ENCODE measurements at places on chromosomes 13 and 19.

- DNase-seq, result no peak
These were observed 63.7 kb upstream of the NPAS1 start for GRCh38 chr19:46955813-46956371.

DNA sequence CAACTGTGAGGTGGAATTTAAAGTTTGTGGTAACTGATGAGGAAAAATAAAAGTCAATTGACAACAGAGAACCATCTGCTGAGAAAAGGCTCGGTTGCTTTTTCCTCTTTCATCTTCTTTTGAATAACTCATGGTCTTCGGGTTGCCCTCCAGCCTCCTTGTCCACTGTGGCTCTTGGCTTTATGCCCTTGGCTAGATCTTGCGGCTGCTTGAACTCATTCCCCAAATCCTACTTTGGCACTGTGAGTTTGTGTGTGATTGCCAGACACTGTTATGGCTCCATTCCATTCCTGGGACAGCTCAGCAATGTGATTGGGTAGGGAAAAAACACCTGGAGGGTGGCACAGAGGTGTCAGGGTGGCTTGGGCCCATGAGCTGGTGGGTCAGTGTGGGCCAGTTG lies 387.4 kb downstream of the DLEU7 start:
- DNase-seq, result no peak

GRCh38 chr13:90717451-90717936 lies 630.0 kb upstream of the MIR17HG start:
- no peak for DNase-seq

DNA sequence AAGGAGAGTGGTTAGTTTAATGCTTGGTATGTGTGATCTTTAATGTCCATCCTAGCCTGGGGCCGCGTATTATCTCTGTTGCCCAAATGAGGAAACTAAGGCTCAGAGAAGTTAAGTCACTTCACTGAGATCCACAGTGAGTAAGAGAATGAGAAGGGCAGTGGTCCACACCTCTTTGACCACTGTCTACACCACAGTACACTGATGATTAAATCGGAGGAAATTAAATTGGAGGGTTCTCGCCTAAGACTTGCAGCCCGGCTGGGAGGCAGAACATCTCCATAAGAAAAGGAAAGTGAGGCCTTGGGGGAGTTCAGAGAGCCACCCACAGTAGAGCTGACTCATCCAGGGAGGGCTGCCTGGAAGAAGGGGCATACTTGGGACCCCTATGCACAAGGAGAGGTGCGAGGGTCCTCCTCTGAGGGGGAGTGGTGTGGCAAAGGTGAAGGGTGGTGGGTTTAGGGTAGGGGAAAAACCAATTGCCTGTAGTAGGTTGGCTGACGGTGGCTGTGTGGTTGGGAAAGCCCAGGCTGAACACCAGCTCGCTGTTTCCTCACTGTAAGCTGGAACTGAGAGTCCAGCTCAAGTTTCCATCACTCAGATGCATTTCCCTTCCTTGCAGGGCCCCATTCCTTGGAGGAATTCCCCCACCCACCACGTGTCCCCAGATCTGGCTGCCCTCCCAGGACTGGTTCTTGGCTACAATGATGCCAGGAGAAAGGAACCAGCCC lies 15.0 kb upstream of the DHRS12 start:
- peak; percentile 95 for DNase-seq

- no peak for DNase-seq
These were observed 22.3 kb downstream of the OR10H3 start for GRCh38 chr19:15759962-15760565.

- peak; percentile 54 for DNase-seq
These were observed 11.4 kb downstream of the ELF1 start for GRCh38 chr13:41007744-41008128.

DNA sequence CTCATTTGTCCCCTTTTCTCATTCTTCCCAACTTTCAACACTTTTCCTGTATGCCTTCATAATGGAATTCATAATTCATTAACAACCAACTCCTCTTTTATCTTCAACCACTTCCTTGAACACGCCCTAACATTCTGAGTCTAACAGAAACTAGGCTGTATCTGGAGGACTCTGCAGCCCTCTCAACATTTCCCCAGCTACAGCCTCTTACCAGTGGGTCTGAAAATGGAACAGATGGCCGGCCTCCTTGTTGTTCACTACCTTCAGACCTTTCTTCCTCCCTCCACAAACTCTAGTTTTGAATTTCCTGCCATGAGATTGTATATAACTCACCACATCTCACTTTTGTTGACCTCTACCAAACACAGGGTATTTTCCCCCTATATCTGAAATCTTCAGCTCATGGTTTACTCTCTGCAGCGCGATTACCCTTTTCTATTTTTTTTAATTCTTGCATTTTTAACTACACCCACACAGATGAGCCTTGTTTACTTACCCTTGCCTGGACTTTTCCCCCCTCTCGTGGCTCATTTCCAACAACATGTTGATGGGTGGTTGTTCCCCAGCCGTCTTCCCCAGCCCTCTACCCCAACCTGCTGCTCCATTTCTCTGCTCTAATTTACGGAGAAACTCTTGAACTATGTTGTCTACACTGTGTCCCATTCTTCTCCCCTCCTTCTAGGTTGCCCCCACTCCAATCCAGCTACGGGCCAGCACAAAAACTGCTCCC lies 846 bp downstream of the ZNF790 start:
- no peak for DNase-seq

DNA sequence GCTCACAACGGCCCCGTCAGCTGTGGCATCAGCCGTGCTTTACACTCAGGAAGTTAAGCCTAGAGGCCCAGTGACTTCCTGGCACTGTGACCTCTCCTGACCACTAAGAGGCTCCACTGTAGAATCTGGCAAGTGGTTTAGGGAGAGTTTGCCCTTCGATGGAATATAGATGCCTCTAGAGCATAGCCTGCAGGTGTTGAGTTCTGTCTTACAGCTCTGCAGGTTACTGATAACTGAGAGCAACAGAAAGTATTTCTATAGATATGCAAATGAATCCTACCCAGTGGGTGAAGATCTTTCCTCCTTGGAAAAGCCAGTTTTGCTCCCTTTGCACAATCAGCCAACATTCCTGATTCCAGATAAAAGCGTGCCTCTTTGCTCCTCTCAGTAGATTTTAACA lies 35.8 kb downstream of the ATP12A start:
- DNase-seq, result no peak

GRCh38 chr19:15112385-15112784 lies 5.2 kb downstream of the SYDE1 start:
- no peak for DNase-seq

DNA sequence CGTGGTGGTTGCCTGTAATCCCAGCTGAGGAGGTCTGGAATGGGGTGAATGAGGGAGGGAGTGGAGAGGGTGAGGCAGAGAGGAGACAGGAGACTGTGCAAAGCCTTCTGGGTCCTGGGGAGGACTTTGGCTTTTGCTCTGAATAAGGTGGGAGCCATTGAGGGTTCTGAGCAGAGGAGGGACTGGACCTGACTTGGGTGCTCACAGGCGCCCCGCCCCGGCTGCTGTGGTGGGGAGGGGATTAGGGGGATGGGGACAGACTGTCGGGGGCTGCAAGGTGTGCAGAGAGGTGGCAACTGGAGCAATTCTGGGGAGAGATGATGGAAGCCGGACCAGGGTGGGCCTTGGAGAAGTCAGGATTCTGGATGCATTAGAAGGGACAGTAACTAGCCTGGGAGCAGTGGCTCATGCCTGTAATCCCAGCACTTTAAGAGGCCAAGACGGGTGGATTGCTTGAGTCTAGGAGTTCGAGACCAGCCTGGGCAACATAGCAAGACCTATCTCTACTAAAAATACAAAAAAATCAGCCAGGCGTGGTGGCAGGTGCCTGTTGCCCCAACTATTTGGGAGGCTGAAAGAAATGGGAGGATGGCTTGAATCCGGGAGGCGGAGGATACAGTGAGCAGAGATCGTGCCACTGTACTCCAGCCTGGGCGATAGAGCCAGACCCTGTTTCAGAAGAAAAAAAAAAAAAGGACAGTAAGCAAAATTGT lies 16.1 kb upstream of the NANOS3 start:
- no peak for DNase-seq

DNA sequence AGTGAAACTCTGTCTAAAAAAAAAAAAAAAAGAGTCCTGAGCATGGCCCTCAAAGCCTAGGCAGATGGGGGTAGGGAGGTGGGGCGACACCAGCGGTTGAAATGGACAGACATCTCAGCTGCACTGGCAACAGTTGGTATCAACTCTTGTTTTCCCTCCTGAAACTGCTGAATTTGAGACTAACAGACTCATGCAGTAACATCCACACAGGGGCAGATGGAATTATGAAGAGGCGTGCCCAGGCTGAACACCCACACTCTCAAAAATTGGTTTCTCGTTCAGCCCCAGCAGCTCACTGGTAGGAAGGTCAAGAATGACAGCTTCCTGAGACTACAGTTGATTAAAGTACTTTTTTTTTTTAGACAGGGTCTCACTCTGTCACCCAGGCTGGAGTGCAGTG lies 24.1 kb downstream of the PBX4 start:
- DNase-seq, result peak; percentile 68

DNA sequence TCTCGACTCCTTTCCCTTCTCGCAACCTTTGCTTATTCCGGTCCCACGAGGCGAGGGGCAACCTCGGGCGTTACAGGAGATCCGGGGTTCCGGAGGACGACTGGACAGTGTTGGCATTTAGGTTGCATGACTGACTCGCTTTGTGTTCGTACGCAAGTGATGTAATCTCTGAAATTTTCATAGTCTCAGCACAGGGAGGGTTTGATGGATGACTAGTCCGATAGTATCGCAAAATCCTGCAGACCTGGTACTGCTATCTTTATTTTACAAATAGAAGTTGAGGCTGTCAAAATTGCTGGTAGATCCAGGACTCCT lies 342 bp downstream of the DDX49 start:
- peak; percentile 8 for DNase-seq

DNA sequence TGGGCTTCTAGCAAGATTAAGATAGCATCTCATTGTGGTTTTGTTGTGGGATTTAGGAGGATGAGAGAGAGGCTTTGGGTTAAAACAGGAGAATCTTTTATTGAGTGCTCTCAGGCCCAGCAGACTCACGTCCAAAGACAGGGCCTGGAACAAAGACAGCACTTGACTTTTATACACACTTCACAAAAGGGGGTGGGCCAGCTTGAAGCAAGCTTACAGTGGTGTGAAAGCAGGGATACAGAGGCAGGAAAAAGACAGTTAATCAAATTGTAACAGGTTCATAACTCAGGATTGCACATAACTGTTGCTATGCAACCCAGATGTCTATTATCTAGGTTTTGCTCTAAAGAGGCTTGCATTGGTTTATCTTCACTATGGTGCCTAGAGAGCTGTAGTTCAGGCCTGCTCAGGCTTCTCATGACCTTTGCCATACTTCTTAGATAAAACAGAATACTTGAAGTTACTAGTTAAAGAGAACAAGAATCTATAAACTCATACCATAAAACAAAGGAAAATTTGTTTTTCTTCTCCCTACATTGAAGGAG lies 42.2 kb upstream of the CEACAM21 start:
- no peak for DNase-seq

GRCh38 chr13:113187883-113188665 lies 20.4 kb downstream of the PCID2 start:
- DNase-seq, result no peak

GRCh38 chr19:51354742-51355148 lies 11.4 kb downstream of the ETFB start:
- DNase-seq, result no peak

GRCh38 chr13:99980824-99981734 lies 505 bp upstream of the ZIC2 start:
- DNase-seq, result no peak

DNA sequence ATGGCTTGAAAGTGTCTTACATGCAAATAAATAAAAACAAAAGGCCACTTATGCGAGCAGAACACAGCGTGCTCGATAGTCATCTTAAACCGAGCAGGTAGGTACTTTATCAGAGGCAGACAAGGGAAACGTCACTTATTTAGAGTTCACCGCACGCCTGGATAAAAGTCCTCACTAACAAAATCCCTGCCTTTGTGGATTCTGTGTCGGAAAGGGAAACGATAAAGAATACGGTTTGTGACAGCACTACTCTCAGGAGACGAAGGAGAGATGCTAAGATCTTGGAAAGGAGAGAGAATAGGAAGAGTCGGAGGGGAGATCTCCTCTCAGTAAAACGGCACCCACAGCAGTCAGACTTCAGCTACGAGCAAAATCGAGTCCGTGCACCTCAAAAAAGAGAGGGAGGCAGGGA lies 581 bp downstream of the RCBTB1 start:
- DNase-seq, result peak; percentile 15

GRCh38 chr19:33063753-33064457 lies 783 bp downstream of the RHPN2 start:
- DNase-seq, result no peak

GRCh38 chr13:74246487-74246886 lies 112.3 kb upstream of the KLF12 start:
- DNase-seq, result no peak

GRCh38 chr13:102235689-102236088 lies 166.2 kb downstream of the FGF14 start:
- DNase-seq, result no peak

DNA sequence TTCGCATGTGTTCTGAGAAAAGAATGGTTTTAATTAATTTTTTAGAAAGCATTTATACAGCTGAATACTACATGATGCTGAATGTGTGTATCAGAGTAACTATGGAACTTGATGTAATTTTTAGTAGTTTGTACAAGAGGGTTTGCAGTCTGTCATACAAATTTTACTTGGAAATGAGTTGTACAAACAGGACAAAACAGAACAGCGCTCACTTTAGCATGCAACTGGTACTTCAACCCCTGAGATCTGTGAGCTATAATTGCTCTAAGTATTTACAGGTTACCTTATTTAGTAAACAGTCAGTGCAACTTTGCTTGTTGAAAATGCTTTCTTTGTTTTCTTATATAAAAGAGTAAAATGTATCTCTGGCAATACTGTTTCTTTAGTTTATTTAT lies 706 bp downstream of the TNFRSF19 start:
- no peak for DNase-seq

- DNase-seq, result no peak
These were observed 56.6 kb downstream of the FRY start for GRCh38 chr13:32087955-32088747.

DNA sequence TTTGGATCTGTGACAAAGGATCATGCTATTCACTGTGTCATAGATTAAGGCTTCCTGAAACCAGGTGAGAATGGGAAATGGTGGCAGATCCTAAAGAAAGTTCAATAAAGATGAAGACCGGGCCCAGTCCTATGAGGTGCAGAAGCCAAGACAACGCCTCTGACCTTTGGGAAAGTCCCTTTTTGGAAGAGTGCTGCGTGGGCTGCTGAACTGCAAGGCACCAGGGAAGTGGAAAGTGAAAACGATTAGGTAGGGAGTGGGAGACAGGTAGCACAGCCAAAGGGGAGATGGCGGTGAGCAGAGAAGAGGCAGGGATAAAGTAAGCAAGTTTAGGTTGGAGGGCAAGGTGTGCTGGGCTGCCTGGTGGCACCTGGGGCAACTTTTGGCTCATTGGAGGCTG lies 16.3 kb downstream of the MBNL2 start:
- DNase-seq, result no peak

GRCh38 chr19:5561559-5561958 lies 6.2 kb downstream of the TINCR start:
- no peak for DNase-seq

Measured in suppressor macrophage treated with lipopolysaccharide for 4 hours (primary cell).